Activated CD8-positive, alpha-beta memory T cell treated with anti-CD3 and anti-CD28 coated beads, Interleukin-2, amount 50 U/mL, for 4 hours (primary cell): ENCODE measurements at places on chromosomes 12 and 14.

DNA sequence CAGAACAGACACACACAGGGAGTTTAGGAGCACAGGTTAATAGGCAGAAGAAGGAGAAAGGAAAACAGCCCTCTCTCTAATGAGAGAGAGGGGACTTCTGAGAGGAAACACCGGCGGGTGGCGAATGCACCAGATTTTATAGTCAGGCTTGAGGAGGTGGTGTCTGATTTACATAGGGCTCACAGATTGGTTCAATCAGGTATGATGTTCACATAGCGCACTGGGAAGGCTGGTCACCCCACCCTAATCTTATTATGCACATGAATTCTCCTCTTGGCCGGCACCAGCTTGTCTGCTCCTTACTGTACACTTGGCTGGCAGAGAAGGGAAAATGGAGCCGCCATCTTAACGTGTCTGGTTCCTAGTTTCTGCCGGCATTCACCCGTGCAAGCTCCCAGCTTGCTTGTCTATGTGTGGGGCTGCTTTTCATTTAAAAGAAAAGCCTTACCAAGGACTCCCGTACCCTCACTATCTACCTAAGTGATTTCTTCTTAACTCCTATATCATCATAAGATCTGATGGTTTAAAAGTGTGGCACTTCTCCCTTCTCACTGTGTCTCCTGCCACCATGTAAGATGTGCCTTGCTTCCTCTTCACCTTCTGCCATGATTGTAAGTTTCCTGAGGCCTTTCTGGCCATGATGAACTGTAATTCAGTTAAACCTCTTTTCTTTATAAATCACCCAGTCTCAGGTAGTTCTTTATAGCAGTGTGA, 15.1 kb downstream of the BCAT1 start:
- DNase-seq, result no peak

DNA sequence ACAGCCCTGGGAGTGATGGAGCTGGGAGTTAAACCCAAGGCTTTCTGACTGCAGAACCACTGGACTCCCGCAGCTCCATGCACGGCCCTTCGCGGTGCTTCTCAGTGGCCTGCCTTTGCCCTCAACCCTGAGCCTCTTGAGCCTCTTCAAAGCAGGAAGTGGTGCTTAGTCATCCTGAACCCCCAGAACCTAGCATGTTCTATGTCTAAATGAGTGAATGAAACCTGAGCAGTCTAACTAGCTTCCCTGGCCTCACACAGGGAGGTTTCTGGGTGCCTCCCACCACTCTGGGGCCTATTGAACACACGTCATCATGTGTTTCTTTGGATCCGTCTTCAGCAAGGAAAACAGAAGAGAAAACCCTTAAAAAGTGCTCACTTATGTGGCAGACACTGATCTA, 117.9 kb upstream of the SFSWAP start:
- DNase-seq, result no peak

DNA sequence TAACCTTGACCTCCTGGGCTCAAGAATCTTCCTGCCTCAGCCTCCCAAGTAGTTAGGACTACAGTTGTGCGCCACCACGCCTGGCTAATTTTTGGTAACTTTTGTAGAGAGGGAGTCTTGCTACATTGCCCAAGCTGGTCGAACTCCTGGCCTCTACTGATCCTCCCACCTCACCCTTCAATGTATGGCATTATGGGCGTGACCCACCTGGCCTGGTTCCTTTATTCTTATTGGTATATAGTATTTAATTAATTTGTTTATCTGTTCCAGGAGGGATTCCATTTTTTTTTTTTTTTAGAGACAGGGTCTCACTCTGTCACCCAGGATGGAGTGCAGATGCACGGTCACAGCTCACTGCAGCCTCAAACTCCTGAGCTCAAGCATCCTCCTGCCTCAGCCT, 40.9 kb upstream of the EAPP start:
- no peak for DNase-seq

GRCh38 chr12:82838131-82838551, 151.4 kb downstream of the TMTC2 start:
- no peak for DNase-seq

GRCh38 chr14:60805841-60806430, 71.4 kb downstream of the MNAT1 start:
- no peak for DNase-seq
